ENCODE measurements at places on chromosomes 4 and X.

DNA sequence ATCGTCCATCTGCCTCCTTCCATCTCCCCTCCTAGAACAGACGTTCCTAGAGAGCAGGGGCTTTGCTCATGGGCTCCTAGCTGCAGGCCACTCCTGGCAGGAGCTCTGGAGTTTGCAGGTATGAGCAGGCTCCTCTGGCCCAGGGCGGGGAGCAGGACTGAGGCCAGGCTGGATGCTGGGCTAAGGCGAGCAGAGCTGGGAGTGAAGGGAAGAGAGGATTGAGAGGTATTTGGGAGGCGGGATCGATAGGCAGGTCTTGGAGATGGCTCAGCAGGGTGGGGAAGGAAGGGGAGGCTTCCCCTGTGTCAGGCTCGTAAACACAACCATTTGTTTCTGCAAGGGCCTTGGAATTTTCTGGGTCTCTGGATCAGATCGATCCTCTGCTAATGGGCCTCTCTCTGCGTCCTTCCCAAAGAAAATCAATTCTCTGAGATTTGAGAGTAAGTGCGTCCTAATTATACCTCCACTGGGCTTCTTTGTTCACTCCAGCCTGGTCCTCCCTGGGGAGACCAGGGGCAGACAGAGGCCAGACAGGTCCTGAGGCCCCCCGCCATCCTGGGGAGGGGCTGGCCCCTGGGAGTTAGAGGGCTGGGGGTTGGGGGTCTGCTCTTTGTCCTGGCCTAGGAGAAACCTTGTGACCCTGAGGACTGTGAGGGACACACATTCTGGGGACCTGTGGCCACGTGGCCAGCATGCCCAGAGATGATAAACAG is 94.8 kb upstream of the PSAPL1 start:
- DNase-seq: no peak

DNA sequence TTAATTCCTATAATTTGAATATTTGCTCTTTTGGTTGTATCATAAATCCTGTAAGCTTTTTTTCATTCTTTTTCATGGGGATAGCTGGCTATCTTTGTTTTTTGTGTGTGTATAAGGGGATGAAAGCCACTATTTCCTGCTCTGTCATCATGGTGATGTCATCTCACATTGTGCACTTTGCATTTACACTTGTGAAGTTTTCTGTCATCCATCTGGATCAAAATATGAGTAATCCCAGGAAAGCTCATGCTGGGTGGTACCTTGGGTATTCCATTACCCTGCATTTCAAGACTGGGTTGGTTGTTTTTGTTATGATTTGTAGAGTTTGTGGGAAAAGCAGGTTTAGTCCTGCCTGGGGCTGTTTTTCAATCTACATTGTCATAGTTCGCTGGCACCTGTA is 367.3 kb downstream of the CHIC1 start:
- DNase-seq: no peak

DNA sequence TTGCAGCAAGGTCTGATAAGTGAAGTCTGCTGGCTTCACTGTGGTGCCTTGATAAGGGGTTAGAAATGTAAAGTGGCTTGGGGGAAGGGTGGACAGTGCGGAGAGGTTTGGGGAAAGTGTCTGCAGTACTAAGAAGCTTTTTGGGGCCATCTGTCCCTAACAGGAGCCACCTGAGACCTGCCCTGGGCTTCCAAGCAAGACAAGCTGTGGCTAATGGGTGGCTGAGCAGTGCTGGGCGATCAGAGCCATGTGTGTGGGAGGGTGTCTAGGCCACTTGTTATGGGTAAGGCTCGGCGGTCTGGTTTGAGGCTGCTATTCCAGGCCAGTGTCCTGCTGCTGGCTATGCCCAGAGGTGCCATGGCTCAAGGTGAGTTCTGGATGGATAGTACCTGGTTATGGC is 185.4 kb upstream of the MTMR8 start:
- DNase-seq: no peak

- no peak for DNase-seq
Measured at GRCh38 chr4:14018191-14018853, 390.8 kb upstream of the BOD1L1 start.

All from SJSA1 (cell line).